Dermis blood vessel endothelial cell (primary cell): ENCODE measurements at places on chromosomes 6 and 20. TPM values are rescaled to one million over a fixed set of nuclear protein-coding genes. Genes with fewer than 3 reads are reported as not detected.

DNA sequence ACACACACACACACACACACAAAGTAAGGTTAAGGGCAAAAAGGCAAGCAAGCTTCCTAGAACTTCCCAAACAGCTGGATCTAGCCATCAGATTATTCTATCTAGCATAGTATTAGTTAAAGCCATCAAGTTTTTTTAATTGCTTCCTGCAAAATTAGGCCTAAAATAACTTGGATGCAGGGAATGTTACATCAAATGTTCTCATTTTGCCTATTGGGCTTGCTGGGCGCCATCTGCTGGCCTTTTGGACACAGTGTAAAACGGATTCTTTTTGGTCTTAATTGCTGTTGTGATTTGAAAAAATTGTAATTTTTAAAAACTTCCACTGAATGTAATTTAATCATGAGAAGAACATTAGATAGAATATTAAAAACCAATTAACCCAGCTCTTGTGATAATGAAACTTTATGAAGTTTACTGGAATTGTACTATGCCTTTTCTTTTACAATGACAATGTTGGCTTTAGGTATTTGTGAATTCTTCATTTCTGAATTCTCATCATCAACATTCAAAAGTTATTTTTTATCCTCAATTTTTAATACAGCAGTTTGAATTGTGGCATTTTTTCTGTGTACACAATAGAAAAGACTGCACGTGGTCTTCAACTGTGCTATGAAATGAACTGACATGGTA, 6.8 kb downstream of the MKKS start:
- peak; percentile 84 for DNase-seq

GRCh38 chr6:106886922-106887797, 87.4 kb downstream of the CD24 start:
- DNase-seq: no peak

GRCh38 chr6:126764104-126764503, 354.4 kb upstream of the RSPO3 start:
- no peak for DNase-seq

DNA sequence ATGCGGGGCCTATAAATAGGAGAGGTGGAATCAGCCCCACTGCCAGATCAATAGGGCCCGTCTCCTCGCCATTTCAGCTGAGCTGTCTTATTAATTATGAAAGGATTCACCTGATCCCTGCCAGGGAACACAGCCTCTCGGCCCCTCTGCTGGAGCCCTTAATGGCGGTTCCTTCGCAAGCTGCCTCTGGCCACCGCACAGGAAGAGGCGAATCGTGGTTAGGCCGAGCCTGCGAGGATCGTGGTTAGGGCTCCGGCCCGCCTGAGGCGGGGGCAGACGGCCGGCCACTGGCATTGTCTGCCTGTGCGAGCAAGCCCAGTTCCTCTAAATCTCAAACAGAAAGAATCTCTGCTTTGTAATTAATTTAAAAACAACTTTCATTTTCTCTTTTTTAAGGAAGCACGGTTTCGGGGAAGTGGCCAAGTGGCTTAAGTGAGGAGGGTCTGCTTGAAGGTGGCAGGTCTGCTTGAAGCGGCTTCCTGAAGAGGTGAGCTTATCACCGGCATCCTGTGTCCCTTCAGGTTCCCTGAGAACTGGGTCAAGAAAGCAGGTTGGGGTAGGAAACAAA, 9.2 kb downstream of the NRN1 start:
- peak; percentile 68 for DNase-seq

- DNase-seq: peak; percentile 51
These were observed 30.4 kb downstream of the PSMB1 start for GRCh38 chr6:170522565-170523183.

The EDN1 gene
- 247 and 438 TPM in 2 replicates for total RNA-seq

The KIAA1755 gene
- total RNA-seq: 0.05 and 0.51 TPM in 2 replicates

The MUCL3 gene
- not detected in 2 replicates for total RNA-seq

The CAPN11 gene
- 0.28 and 2.2 TPM in 2 replicates for total RNA-seq
